MCF 10A (cell line): ENCODE measurements at places on chromosomes 5 and 9.
A peak's percentile ranks its signal among the peaks of the same experiment; 100 is the strongest.

DNA sequence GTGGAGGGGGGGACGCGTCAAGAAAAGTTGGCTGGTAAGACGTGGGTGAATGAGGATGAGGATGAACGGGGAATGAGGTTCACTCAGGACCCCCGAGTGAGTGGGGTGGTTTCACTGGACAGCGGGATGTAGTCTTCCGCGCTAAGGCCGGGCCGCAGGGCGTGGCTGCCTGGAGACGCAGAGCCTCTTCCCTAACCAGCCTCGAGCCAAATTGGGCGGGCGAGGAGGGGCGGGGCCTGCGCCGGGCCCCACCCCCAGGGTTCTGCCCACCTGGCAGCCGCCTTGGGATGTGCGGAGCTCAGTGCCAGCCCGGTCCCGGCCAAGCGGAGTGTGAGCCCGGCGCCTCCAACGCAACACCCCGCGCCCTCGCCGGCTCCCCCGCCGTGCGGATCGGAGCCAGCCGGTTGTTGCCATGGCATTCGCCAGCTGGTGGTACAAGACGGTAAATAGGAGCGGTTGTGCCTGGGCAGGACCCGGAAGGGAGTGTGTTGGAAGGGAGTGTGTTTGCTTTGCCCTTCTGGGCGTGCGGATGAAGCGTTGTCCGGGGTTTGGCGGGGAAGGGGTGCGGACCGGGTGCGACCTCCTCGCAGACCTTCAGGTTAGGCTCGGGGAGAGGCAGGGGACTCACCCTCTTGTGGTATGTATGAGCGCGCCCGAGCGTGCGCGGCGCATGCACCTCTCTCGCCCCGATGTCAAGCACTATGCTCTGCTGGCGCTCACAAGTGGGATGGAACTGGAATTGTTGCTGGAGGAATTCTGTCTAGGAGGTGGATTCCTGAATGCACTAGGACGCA, 746 bp downstream of the CAST start:
- DNase-seq = peak; percentile 95

GRCh38 chr5:32020271-32020670, 153.8 kb downstream of the GOLPH3 start:
- DNase-seq = no peak

- DNase-seq = no peak
Observed at GRCh38 chr9:107919263-107919662, 429.7 kb upstream of the KLF4 start.

- peak; percentile 44 for DNase-seq
Observed at GRCh38 chr9:130728721-130729120, 35.1 kb downstream of the EXOSC2 start.
